ENCODE measurements at places on chromosomes 1 and 21. TPM values are rescaled to one million over a fixed set of nuclear protein-coding genes. Genes with fewer than 3 reads are reported as not detected.

OLIG2 gene
- total RNA-seq: 0.15 TPM

SLC9C2 gene
- total RNA-seq: not detected

- H3K36me3 ChIP-seq: no peaks in the 10 kb centered on the region
- H3K4me3 ChIP-seq: no peak overlapping the region
- no peaks in the 10 kb centered on the region for H3K27me3 ChIP-seq
- H3K4me1 ChIP-seq: no peaks in the 10 kb centered on the region
- H3K27ac ChIP-seq: no peak overlapping the region
- no peak for DNase-seq
Observed at GRCh38 chr21:39774227-39774626, 29.2 kb downstream of the IGSF5 start.

DTL gene
- total RNA-seq: 76.6 TPM

DNA sequence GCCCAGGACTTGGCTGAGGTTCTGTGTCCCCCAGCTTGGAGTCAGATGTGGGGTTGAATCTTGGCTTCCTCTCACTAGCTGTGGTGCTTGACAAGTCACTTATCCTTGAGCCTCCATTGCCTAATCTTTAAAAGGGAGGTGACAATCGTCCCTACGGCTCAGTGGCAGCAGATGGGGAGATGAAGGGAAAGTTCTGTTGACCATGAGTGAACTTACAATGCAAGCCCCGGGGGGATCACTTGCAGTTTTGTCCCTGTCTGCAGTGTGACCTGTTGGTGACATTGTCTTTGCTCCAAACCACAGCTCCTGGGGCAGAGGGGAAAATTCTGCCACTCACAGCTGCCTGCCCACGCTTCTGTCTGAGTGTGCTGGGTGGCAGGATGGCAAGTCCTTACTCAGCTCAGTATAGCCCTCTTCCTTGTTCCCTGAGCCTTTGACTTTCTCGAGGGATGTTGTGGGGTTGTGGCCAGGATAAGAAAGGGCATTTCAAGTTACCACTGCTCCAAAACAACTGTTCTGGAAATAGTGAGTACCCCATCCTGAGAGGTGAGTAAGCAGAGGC lies 1.7 kb downstream of the PCSK9 start:
- peaks cover 8% of the 10 kb centered on the region for H3K4me1 ChIP-seq
- H3K27ac ChIP-seq: no peak overlapping the region
- peaks cover 52% of the 10 kb centered on the region for H3K27me3 ChIP-seq
- no peaks in the 10 kb centered on the region for H3K36me3 ChIP-seq
- DNase-seq: no peak

FAM177B gene
- not detected for total RNA-seq

STX12 gene
- 16.0 TPM for total RNA-seq

DNA sequence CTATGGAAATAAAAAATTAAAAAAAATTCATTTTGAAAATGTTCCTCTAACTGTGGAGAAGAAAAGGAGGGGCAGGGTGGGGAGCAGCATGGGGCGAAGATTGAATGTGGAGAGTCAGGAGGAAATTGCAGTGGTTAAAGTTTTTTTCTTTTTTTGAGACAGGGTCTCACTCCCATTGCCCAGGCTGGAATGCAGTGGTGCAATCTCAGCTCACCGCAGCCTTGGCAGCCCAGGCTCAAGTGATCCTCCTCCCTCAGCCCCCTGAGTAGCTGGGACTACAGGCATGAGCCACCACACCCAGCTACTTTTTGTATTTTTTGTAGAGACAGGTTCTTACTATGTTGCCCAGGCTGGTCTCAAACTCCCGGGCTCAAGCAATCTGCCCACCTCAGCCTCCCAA lies 67.6 kb downstream of the ADSS2 start:
- H3K27me3 ChIP-seq: no peaks in the 10 kb centered on the region
- DNase-seq: no peak
- peaks cover 5% of the 10 kb centered on the region for H3K4me1 ChIP-seq
- no peaks in the 10 kb centered on the region for H3K36me3 ChIP-seq
- no peak overlapping the region for H3K4me3 ChIP-seq

DNA sequence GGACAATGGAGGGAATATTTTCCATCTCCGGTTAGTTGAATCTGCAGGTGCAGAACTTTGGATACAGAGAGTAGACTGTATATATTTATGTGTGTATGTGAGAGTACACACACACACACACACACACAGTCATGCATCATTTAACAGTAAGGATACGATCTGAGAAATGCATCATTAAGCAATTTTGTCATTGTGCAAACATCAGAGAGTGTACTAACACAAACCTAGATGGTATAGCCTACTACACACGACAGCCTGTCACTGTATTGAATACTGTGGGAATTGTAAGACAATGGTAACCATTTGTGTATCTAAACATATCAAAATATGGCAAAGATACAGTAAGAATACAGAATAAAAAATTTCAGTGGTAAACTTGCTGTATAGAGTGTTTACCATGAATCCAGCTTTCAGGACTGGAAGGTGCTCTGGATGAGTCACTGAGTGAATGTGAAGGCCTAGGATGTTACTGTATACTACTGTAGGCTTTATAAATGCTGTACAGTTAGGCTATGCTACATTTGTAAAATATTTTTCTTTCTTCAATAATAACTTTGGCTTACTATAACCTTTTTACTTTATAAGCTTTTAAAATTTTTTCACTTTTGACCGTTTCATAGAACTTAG lies 138.5 kb downstream of the ZZZ3 start:
- H3K36me3 ChIP-seq: no peaks in the 10 kb centered on the region
- H3K4me3 ChIP-seq: no peak overlapping the region
- no peak for DNase-seq
- H3K27ac ChIP-seq: no peak overlapping the region

GRCh38 chr1:199178646-199179045 lies 539.8 kb downstream of the PTPRC start:
- no peak overlapping the region for H3K27ac ChIP-seq
- no peak overlapping the region for H3K4me3 ChIP-seq
- peaks cover 3% of the 10 kb centered on the region for H3K4me1 ChIP-seq
- DNase-seq: no peak
- no peaks in the 10 kb centered on the region for H3K27me3 ChIP-seq
- no peaks in the 10 kb centered on the region for H3K36me3 ChIP-seq

DNA sequence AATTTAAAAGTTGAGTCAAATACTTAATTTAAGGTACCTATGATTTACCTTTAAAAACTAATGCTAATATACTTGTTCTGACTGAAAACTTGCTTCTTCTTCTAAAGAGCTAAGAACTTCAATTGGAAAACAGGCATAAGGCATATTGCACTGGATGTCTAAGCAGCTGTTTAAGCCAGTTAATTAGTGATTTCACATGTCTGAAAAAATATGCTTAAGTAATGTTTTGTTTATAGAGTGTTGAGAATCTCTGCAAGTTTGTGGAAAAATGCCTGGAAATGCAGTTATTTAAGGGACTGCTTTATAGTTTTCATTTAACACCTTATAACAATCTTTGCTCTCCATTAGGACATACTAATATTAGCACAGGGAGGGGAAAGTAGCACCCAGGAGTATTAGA lies 28.2 kb downstream of the UBE2U start:
- H3K4me3 ChIP-seq: no peak overlapping the region
- DNase-seq: no peak
- no peak overlapping the region for H3K27ac ChIP-seq
- H3K36me3 ChIP-seq: no peaks in the 10 kb centered on the region
- H3K27me3 ChIP-seq: no peaks in the 10 kb centered on the region

DNA sequence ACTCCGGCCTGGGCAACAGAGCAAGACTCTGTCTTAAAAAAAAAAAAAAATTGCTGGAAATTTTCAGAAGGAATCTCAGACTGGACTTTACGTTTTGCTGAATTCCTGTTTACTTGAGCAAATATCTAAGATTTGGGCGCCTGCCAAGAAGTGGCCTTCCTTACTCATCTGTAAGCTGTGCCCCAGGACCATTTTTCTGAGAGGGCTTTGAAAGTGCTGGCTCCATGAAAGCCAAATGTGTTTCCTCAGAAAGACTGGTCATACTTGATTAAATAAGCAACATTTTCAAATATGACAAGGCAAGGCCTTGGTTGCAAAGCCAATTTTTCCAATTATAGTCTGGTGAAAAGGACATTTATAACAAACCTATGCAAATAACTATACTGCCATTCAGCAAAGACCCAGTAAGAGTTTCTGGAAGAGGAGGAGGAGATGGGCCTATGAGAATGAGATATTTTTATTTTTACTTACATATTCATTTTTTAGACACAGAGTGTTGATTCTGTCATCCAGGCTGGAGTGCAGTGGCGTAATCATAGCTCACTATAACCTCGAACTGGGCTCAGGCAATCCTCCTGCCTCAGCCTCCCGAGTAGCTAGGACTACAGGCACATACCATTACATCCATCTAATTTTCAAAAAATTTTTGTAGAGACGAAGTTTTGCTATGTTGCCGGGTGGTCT lies 56.3 kb upstream of the HTR1D start:
- no peaks in the 10 kb centered on the region for H3K4me1 ChIP-seq
- no peaks in the 10 kb centered on the region for H3K36me3 ChIP-seq
- H3K27me3 ChIP-seq: no peaks in the 10 kb centered on the region

- peaks cover 3% of the 10 kb centered on the region for H3K4me1 ChIP-seq
- H3K36me3 ChIP-seq: no peaks in the 10 kb centered on the region
- peaks cover 15% of the 10 kb centered on the region for H3K27me3 ChIP-seq
- H3K27ac ChIP-seq: no peak overlapping the region
- no peak overlapping the region for H3K4me3 ChIP-seq
- DNase-seq: no peak
Observed at GRCh38 chr1:199746666-199747384, 280.7 kb upstream of the NR5A2 start.

- no peak overlapping the region for H3K4me3 ChIP-seq
- H3K27ac ChIP-seq: no peak overlapping the region
- H3K4me1 ChIP-seq: no peaks in the 10 kb centered on the region
- no peaks in the 10 kb centered on the region for H3K27me3 ChIP-seq
- no peak for DNase-seq
Observed at GRCh38 chr1:156973417-156973816, 53.0 kb downstream of the LRRC71 start.

- no peak for DNase-seq
- H3K27ac ChIP-seq: no peak overlapping the region
- no peaks in the 10 kb centered on the region for H3K27me3 ChIP-seq
- no peaks in the 10 kb centered on the region for H3K36me3 ChIP-seq
- peaks cover 31% of the 10 kb centered on the region for H3K4me1 ChIP-seq
Observed at GRCh38 chr1:184194236-184194635, 142.7 kb downstream of the TSEN15 start.

DNA sequence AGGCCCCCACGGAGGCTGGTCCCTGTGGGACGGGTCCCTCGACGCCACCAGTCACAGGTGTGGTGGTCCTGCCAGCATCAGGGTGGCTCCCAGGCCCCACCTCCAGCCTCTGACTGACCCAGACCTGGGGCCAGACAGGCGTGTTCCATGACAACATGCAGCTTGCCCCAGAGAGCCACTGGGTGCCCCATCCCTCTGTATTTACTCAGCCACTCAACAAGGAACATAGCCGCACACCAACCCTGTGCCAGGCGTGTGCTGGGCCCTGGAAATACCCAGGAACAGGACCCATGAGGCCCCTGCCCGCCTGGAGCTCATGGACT lies 65.4 kb downstream of the MATN1 start:
- H3K4me3 ChIP-seq: no peak overlapping the region
- peaks cover 2% of the 10 kb centered on the region for H3K4me1 ChIP-seq
- DNase-seq: no peak
- H3K27ac ChIP-seq: no peak overlapping the region
- H3K36me3 ChIP-seq: no peaks in the 10 kb centered on the region
- H3K27me3 ChIP-seq: no peaks in the 10 kb centered on the region

DNA sequence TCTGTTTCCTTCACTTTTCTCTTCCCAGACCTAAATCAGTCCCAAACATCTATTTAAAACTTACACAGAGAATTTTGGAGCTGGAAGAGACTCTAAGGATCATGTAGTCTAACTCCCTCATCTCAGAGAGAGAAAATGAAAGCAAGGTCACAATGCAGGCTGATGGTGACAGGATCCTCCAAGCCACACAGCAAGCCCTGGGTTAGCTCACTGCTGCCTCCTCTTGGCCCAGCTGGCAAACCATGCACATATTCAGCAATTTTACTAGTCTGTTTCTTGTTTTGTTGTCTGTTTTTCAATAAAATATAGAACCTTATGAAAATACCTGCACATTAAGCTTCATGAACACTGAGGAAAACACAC lies 27.7 kb upstream of the LY9 start:
- no peak overlapping the region for H3K27ac ChIP-seq
- DNase-seq: peak; percentile 42
- H3K4me3 ChIP-seq: no peak overlapping the region
- H3K4me1 ChIP-seq: no peaks in the 10 kb centered on the region
- no peaks in the 10 kb centered on the region for H3K36me3 ChIP-seq
- H3K27me3 ChIP-seq: no peaks in the 10 kb centered on the region

- H3K4me1 ChIP-seq: peaks cover 25% of the 10 kb centered on the region
- peaks cover 10% of the 10 kb centered on the region for H3K27me3 ChIP-seq
- peak; percentile 76 for DNase-seq
- no peaks in the 10 kb centered on the region for H3K36me3 ChIP-seq
- peak overlapping the region; percentile 100 for H3K4me3 ChIP-seq
Observed at GRCh38 chr1:225653463-225654276, 747 bp upstream of the ENAH start.

LRRC8D gene
- total RNA-seq: 32.6 TPM

CRNN gene
- not detected for total RNA-seq

- no peaks in the 10 kb centered on the region for H3K4me1 ChIP-seq
- DNase-seq: peak; percentile 34
- no peaks in the 10 kb centered on the region for H3K36me3 ChIP-seq
- no peaks in the 10 kb centered on the region for H3K27me3 ChIP-seq
- no peak overlapping the region for H3K27ac ChIP-seq
Observed at GRCh38 chr21:25790122-25790877, 55.5 kb downstream of the GABPA start.

- peaks cover 31% of the 10 kb centered on the region for H3K4me1 ChIP-seq
- H3K27me3 ChIP-seq: no peaks in the 10 kb centered on the region
- H3K27ac ChIP-seq: no peak overlapping the region
Observed at GRCh38 chr1:228814176-228814575, 78.9 kb downstream of the RHOU start.

PPT1 gene
- 110 TPM for total RNA-seq
